ENCODE measurements at places on chromosomes 12 and 14. TPM values are rescaled to one million over a fixed set of nuclear protein-coding genes. Genes with fewer than 3 reads are reported as not detected.

Gene CCDC177
- not detected for total RNA-seq

- DNase-seq, result no peak
These were observed 1117.0 kb downstream of the FLRT2 start for GRCh38 chr14:86646696-86647690.

- DNase-seq, result no peak
These were observed 21.6 kb downstream of the SPATS2 start for GRCh38 chr12:49388682-49389386.

DNA sequence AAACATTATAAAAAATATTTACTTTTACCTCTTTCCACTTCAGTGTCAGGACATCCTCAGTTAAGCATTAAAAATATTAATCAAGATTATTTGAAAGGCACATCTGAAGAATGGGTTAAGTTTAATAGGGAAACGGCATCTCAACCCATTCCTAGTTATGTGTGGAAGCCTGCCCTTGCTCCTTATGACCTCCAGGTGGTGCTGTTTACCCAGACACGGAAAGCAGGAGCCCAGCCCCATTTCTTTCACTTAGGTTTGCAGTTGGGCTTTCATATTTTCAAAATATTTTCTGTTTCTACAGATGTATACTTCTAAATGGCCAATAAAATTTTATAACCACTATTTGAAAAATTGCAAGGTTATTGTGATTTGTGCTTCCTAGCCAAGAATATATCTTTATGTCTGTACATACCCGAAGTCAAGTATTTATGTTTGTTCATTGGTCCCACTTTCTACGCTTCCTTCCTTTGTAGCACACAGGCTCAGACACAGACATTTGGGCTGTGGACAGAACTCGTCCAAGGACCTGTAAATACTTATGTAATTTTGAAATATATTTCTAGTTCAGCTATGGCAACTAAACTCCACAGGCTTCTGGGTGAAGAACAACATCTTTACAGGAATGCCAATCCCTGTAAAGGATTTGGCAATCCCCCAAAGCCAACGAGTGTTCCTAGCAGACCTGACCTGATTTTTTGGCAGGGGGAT, 247.1 kb downstream of the AKAP6 start:
- DNase-seq, result no peak

GRCh38 chr12:69389831-69390230, 30.3 kb downstream of the YEATS4 start:
- no peak for DNase-seq

Gene ZBTB42
- 1.6 TPM for total RNA-seq

DNA sequence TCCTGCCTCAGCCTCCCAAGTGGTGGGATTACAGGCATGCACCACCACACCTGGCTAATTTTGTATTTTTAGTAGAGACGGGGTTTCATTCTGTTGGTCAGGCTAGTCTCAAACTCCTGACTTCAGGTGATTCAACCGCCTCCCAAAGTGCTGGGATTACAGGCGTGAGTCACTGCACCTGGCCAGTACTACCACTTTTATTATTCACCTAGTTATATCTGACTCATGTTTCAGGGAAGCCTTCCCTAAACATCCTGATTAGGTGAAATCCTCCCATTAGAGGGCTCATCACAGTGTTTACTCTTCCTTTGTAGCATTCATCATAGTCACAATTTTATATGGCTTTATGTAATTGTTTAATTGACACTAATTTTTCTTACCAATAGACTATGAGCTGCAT, 295.3 kb upstream of the SOX5 start:
- DNase-seq, result no peak

Gene GUCY2C
- 0.45 TPM for total RNA-seq

Gene NCAPD2
- 22.6 TPM for total RNA-seq

DNA sequence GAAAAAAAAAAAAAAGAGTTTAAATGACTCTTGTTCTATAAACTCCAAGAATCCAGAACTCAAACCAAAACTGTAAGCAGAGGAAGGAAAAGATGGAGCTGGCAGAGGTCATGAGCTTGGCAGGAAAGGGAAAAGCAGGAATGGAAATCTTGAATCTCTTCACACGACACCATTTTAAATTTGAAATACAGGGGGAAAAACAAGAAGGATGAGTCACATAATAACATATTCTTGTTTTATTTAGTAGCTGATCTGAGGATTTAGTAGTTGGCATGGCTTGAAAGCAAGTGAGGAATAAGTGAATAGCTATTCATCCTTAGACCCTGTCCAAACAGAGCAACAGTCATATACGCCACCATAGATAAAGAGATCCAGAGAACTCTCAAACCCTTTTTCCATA, 35.0 kb downstream of the EPS8 start:
- DNase-seq, result no peak

DNA sequence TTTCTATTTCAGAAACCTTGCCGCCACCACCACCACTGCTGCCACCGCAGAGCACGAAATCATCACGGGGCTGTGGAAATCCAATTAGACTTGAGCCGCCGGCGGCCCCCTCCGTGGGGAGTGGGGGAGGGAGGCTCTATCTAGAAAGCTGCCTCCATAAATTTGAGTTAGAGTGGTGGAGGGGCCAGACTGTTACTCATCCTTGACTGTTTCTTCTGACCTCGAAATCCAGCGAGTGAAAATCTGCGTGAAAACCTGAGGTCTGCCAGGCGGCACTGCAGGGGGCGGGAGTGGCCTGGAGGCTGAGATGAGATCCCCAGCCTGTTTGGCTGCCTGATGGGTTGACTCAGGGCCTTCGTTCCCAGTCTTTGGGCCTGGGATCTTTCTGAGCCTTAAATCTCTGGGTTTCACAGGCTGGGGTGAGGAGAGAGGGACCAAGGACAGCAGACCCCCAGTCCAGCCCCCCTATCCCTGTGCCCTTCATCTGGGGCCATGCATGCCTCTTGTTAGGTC, 29.9 kb downstream of the TSPAN9 start:
- no peak for DNase-seq

DNA sequence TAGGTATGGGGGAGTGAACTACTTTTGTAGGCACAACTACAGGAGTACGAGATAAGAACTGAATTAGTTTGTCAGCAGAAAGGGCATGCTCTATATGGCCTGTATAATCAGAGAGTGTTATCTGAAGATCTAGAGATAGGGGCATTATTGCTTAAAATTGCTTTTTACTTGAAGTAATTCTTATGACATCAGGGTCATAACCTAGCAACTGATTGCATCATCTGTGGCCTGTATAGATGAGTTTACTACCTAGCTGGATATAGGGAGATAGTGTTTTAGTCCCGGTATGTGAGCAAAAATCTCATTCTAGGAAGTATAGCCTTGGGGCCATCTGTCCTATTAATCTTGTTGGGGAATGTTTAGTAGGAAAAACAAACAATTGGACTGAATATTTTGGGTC, 142.7 kb downstream of the TMEM117 start:
- no peak for DNase-seq

Gene TEX52
- total RNA-seq, result not detected

DNA sequence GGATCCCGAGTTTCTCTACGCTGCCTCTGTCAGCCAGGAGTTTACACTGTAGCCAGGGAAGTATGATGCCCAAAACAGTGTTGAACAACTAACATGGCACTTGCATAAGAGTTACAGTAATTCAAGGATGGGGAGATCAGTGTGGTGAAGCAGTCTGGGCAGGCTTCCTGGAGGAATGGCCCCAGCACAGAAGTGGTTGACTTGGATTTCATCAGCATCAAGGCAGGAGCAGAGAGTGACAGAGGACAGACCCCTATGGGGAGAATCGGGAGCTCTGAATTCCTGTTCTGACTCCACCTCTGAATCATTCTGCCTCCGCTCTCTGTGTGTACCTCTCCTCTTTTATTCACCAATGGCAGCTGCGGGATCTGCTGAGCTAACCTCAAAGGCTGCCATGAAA, 124.5 kb downstream of the KCNA5 start:
- DNase-seq, result no peak

- DNase-seq, result no peak
These were observed 94.8 kb downstream of the LRP6 start for GRCh38 chr12:12171991-12172511.

- no peak for DNase-seq
These were observed 363.4 kb upstream of the PDE3A start for GRCh38 chr12:20004952-20005351.
